Fibroblast of lung (primary cell): ENCODE measurements at places on chromosomes 6 and 20.
A peak's percentile ranks its signal among the peaks of the same experiment; 100 is the strongest.

DNA sequence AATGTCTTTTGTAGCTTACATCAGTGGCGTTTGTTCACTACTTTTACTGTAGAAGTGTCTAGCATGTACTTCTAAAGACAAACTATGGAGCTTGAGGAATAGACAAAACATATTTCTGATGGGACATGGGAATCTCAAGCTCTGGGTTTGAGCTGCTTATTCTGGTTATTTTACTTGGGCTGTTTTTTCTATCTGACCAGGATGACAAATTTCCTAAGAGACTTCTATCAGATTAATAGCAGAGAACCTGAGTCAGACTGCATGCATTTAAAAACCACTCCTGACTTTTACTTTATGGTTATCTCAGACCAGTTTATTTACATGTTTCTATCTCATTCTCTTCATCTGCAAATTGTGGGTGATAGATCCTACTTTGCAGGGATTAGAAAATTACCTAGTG is 1282.3 kb upstream of the GJE1 start:
- peak; percentile 81 for DNase-seq

- no peak for DNase-seq
Observed at GRCh38 chr20:25606094-25606695, 17.6 kb downstream of the NANP start.

GRCh38 chr6:134090591-134090990 is 38.2 kb upstream of the SLC2A12 start:
- DNase-seq, result no peak

DNA sequence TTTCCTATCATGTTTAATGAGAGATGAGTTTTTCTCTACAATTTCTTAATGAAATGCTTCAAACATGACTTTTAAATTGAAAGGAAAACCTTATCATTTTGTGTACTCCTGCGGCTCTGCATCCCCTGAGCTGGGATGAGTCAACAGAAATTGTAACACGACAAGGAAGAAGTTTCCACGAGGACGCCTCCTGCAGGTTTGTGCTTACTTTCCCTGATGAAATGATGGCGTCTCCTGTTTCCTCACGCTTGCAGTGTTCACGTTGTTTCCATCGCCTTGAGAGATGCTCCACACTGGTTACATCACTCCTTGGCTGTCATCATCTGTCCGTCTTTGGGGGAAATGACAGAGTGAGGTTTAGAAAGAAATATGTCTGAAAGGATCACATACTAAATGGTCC is 233.7 kb upstream of the ZFP64 start:
- no peak for DNase-seq

GRCh38 chr6:33390767-33391277 is 801 bp upstream of the KIFC1 start:
- DNase-seq, result no peak

DNA sequence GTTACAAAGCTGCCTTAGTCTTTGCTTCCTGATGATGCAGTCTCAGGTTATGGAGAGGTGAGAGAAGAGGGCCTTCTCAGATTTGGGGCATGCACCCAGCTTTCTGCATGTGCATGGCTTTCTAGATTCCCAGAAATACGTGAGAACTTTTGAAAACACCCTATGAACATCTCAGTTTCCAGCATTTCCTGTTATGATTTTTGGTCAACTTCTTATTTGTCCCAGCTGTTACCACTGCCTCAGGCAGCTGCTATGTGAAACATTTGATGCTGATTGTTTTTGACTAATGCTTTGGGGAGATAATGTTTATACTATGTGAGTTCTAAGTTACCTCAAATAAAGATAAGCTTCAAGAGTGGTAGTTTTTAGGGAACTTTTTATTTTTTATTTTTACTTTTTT is 9.5 kb upstream of the SNAP25 start:
- peak; percentile 64 for DNase-seq
